ENCODE measurements at places on chromosomes 2 and 18.

DNA sequence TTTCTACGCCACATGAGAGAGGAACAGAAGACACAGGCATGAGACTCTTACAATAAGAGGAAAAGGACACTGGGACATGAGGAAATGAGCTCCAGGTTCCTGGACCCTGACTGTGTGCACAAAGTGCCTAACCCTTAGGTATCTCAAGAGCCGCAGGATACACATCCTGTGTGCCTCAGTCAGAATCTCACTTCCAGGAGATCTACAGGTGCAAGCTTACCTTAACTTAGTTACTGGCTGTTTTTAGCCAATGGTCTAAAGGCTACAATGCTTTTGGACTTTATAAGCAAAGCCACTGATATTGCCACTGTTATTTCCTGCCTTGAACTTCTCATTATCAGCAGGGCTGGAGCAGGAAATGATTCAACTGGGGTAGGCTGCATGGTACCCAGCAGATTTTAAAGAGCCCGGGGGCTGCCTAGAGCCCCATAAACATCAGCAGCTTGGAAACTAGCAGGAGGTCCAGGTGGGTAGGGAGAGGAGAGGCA lies 254.4 kb downstream of the ZNF521 start:
- no peak for DNase-seq

DNA sequence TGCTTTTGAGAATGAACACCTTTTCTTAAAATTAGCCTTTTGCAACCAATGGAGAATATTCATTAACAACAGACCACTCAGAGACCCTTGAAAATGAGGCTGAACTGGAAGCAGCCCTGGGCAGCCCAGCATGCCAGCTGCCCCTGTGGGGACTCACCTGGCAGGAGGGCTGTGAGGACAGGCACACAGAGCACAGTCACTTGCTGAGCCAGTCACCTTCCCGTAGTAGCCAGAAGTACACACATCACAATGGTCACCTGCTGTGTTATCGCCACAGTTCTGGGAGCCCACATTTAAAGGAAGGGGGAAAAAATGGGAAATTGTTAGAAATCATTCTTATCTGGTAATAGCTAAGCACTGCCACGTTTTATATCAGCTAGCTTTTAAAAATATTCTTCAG lies 115.5 kb downstream of the LAMA1 start:
- DNase-seq, result no peak

DNA sequence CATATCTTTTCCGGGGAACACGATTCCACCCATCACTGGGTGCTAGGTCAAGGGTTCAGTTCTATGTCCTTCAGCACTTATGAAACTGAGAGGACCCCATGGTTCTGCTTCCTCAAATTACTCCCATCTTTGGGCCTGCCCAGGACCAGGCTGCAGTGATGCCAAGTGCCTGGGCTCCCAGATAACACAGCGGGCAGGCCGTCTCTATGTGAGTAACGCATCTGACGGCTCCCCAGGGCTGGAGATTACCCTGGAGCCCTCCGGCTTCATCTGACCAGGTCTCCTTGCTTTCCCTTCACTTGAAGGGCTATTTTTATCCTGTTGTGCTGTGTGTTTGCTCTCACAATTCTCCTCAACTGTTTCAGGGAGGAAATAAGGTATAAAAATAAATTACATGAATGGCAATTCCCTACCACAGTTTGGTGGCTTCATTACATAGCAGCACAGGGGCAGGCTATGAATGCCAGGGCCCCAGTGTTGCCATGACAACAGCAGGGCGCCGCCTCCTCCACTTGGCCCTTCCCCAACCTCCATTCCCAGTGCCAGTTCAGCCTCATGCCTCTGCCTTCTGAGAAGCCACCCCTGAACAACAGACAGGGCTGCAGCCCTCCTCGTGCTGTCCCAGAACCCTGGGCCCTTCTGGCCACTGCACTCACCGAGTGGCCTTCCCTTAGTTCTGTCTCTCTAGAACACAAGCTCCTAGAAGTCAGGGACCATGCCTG lies 25.4 kb upstream of the TMEM131 start:
- no peak for DNase-seq

DNA sequence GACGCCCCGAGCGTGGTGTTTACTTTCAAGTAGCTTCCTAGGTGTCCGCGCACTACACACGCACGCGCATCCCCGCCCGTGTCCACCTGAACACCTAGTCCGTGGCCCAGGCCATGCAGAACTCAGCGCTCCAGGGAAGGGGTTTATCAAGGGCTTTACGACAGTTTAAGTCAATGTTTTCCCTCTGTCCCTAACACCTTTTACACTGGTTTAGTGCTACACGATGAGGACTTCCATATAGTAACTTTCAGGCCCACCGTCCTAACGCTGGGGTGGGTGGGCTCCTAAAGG lies 1.4 kb upstream of the BCL2 start:
- DNase-seq, result no peak

DNA sequence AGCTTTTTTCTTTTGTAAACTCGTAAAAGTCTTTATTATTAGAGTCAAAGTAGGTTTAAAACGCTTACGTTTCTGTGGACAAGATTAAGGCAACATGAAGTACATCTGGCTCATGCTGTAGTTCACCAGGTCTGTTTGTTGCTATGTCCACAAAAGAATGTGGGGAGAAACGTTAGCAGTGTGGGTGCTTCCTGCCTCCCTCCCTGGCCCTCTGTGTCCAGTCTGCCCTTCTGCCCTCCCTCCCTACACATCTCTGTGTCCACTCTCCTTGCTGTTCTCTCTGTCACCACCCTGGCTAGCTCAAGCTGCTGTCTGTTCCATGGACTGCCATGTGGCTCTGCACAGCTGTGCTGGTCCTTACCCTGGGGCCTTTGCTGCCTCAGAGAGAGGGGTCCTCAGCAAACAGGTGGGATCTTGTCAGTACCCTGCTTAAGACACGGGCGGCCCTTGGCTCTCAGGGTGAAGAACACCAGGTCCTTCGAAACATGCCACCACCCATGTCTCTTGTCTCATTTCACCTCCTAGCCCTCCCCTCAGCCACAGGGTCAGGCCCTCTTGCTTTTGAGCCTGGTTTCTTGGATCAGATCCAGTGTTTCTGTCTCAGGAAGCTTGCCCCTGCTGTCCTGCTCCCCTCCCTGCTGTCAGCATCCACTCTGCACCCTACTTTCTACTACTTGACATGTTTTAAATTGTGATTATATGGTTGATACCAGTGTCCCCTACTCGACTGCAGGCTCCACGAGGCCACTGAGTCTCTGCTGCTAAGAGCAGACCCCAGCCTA lies 79.2 kb downstream of the LIMS1 start:
- no peak for DNase-seq

DNA sequence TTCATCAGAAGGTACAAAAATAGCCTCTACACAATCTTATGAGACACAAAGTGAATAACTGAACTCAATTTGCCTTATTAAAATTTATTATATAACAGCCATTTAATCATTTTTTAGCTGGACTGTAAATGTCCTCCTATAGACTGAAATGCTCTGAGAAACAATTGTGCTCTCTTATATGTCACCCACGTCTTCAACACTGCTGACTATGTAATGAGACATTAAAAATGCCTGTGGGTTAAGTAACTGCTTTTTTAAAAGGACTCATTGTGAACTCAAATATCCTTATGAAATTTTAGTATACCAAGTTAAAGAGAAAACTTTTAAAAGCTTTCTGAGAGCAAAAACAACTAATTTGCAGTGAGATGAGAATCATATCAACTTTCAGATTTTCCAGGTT lies 10.4 kb upstream of the GALNT1 start:
- no peak for DNase-seq

DNA sequence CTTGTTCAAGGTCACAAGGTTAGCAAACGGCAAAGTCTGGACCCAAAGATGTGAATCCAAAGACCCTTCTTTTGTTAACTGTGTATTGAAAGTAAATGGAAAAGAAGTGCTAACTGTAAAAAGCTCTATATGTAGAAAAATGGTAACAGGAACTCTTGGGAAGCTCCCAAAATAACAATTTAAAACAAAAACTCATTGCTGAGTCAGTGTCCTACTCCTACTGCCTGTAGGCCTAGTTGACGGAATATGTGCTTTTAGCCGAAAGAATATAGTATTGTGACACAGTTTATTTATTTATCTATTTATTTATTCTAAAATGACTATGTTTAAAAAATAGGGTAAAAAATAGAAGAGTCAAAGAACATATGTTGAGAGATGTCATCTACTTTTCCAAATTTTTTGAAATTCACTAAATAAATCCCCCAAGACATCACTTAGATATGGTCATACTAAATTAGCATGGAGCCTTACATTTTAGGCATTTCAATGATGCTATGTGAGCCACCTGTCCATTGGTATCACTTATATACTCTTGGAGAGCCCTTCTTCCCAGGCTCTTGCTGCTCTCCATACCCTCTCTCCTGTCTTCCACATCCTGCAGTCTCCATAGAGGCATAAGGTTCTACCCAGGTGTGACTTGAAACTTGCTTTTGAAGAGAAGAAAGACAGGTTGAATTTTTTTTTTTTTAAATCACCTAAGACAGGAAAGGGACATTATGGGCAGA lies 13.7 kb downstream of the COL5A2 start:
- DNase-seq, result no peak

DNA sequence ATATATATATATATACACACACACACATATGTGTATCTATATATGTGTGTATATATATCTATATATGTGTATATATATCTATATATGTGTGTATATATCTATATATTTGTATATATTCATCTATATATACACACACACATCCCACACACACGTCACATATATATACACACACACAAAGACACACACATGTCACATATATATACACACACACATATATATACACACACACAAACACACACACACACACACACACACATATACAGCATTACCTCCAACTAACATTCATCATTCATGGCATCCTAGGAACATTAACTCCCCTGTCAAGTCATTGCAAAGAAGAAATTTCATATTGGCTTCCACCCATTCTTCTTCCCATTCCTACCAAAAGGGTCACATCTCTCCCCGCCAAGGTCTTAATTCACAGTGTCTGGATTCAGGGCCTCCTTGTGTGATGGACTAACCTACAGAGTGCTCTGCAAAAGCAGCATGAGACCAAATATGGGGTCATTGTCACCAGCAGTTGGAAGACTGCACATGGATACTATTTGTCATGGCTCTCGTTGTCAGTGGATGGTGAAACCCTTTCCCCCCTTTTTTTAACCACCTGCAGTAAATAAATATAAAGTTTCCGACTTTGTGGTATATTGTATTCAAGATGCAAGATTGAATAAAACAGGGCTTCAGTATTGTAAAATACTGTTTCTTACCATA lies 67.0 kb downstream of the IRS1 start:
- DNase-seq, result no peak

GRCh38 chr2:162233197-162233596 lies 10.0 kb downstream of the FAP start:
- no peak for DNase-seq

- no peak for DNase-seq
Measured at GRCh38 chr2:33893824-33894223, 294.7 kb upstream of the FAM98A start.

- DNase-seq, result no peak
Measured at GRCh38 chr2:75276093-75277029, 77.0 kb upstream of the TACR1 start.

- no peak for DNase-seq
Measured at GRCh38 chr18:73136134-73136533, 268.3 kb upstream of the NETO1 start.

- no peak for DNase-seq
Measured at GRCh38 chr2:241561832-241562231, 3.3 kb downstream of the BOK start.

DNA sequence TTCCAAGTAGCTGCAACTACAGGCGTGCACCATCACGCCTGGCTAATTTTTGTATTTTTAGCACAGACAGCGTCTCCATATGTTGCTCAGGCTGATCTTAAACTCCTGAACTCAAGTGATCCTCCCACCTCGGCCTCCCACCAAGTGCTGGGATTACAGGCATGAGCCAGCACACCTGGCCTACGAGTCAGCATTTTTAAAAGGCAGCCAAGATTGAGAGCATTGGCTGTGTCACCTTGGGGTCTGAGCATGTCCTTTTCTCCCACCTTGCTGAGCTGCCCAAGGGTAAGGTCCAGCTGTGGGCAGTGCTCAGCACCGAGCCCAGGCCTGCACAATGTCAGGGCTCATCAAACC lies 142.8 kb upstream of the LMAN1 start:
- DNase-seq, result no peak

GRCh38 chr2:109331896-109332848 lies 203.2 kb downstream of the SH3RF3 start:
- DNase-seq, result peak; percentile 5
